Posterior vena cava (tissue), 2 donors: ENCODE measurements at places on chromosomes 6 and 20. TPM values are rescaled to one million over a fixed set of nuclear protein-coding genes. Genes with fewer than 3 reads are reported as not detected.

The DNAH8 gene
- total RNA-seq, result 0.71 TPM

The SEMG1 gene
- not detected for total RNA-seq

The RNF114 gene
- total RNA-seq, result 46.6 TPM

The GGTLC1 gene
- not detected for total RNA-seq

The SOX18 gene
- total RNA-seq, result 47.6 TPM

The CDH4 gene
- 0.19 TPM for total RNA-seq

The TGM3 gene
- total RNA-seq, result not detected

The ADGRF1 gene
- total RNA-seq, result not detected

The TAGAP gene
- 2.3 TPM for total RNA-seq

The IP6K3 gene
- total RNA-seq, result 0.19 TPM

The PCMTD2 gene
- total RNA-seq, result 27.0 TPM

The ABHD16B gene
- not detected for total RNA-seq

- DNase-seq, result no peak
These were observed 65.3 kb downstream of the CTNNBL1 start for GRCh38 chr20:37759052-37759553.

- peak; percentile 92 for DNase-seq
These were observed 2.8 kb upstream of the MAPK13 start for GRCh38 chr6:36127462-36128016.

DNA sequence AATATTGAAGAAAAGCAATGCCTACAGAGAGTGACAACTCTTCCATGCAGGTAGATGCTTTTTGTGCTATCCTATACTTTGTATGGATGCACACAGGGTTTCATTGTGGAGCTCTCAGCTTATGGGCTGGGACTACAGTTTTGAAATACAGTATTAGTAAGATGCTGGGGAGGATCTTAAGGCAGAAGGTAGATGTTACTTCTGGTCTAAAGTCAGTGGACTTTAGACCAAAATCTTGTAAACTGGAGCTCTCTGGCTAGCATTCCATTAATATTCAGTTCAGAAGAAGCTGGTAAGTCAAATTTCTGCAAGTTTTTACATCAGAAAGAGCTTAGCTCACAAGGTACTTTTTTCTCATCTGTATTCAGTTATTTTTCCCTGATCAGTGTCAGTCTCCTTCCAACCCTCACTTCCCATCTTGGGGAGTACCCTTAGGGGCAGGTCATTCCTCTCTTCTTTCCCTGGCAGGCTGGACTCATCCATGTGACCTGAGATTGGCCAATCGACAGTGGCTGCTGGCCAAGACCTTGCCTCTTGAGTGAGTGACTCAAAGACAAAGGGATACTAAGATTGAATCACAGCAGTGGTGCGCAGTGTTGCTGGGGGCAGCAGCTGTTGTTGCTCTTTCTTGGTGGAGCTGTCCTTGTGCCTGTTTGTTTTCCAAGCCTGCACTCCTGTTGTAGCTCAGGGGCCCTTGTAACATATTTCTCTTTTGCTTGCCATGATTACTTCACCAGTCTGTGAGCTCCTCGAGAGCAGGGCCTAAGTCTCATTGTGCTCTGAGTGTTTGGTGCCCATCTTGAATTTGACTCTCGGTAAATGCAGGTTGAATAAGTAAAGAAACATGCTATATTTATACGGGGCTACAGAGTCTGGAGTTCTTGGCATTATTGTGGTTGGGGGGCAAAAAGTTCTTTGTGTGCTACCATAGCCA, 2.8 kb upstream of the PHF20 start:
- peak; percentile 99 for DNase-seq

DNA sequence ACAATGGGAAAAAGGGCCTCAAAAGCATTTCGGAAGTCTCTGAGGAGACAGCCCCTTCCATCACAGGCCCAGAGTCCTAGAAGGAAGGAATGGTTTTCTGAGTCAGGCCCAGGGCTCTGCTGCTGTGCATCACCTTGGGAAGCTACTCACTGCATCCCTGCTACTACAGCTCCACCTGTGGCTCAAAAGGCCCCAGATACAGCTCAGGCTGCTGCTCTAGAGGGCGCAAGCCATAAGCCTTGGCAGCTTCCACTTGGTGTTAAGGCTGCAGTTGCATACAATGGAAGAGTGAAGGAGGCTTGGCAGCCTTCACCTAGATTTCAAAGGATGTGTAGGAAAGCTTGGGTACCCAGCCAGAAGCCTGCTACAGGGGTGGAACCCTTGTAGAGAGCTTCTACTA, 54.8 kb downstream of the MEI4 start:
- DNase-seq, result no peak

GRCh38 chr20:49542514-49542991, 25.4 kb downstream of the PTGIS start:
- DNase-seq, result no peak

GRCh38 chr6:45872827-45873365, 142.8 kb downstream of the CLIC5 start:
- DNase-seq, result no peak

GRCh38 chr6:33081098-33081824, 5.5 kb downstream of the HLA-DPB1 start:
- peak; percentile 78 for DNase-seq

GRCh38 chr20:18678549-18679419, 90.9 kb downstream of the DTD1 start:
- DNase-seq, result no peak

DNA sequence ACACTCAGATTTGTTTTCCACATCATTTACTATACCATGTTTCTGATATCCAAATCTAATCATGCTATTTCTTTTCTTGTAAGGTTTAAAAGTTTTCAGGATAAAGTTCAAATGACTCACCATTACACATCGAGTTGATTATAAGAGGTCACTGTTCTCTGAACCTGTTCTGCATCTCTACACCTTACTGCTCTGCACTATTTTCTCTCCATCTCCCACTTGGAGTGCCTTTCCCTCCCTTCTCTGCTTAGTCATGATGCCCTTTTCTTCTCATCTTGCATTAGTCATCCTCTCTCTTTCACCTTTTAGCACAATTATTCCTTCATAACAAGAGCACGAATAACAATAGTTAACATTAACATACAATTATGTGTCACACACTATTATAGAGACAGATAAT, 37.5 kb upstream of the FUT9 start:
- no peak for DNase-seq

DNA sequence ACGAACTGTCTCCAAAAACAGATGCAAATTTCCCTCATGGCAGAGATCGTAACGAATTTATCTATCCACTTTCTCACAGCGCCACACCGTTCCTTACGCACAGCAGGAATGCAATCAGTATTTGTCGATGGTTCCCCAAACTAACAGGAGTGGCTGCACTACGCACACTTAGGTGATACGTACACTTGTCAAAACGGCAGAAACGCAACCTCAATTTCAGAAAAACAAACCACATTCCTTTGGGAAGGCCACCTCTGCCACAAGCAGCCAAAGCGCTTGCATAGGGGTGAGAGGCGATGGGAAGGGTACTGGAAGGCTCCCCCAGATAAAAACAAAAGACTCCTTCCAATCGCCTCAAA, 638 bp downstream of the MDN1 start:
- no peak for DNase-seq

GRCh38 chr6:150354754-150355571, 13.8 kb upstream of the IYD start:
- no peak for DNase-seq

GRCh38 chr6:101396548-101397173, 3.2 kb downstream of the GRIK2 start:
- DNase-seq, result peak; percentile 85

DNA sequence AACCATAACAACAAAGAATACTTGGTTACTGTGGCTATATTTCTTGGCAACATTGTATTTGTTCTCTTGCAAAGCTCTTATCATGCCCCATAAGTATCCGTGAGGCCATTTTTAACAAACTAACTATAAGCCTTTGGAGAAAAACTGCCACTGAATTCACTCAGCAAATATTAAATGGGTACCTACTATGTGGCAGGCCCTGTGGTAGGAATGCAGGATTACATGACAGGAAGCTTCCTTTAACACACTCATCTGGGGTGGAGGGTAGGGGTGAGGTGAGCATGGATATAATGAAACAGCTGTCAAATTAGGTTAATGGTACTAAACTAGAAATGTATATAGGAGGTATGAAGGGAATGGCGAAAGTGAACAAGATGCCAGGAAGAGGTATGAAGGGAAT, 504.8 kb downstream of the MEI4 start:
- DNase-seq, result no peak

DNA sequence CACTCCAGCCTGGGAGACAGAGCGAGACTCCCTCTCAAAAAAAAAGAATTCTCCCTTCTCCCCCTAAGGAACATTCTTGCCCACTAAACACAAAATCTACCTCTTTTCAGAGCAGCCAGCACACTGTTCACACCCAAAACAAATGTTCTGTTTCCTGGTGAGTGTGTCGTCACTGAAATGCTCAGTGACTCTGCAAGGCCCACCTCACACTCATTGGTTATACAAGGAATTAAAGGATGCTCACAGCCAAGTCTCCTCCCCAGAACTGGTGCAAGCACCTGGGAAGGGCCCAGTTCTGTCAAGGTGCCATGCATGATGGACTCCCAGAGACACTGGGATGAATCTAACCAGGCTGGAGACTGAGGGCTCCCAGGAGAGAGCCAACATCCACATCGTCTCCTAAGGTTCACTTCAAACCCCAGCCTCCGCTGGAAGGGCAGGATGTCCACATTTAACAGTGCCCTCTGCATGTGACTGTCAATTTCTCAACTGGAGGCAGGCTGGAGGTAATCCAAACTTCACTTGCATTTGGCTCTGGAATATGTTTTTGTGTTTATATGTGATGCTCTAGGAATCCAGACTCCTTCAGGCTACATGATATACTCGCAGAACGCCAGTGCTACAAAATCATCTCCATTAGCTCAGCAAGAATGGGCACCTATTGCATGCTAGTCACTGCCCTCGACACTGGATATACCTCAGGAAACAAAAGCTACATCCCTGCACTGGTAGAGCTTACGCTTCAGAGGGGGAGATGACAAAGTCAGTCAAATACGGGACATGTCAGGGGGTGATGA, 7.1 kb downstream of the RRBP1 start:
- DNase-seq, result no peak

DNA sequence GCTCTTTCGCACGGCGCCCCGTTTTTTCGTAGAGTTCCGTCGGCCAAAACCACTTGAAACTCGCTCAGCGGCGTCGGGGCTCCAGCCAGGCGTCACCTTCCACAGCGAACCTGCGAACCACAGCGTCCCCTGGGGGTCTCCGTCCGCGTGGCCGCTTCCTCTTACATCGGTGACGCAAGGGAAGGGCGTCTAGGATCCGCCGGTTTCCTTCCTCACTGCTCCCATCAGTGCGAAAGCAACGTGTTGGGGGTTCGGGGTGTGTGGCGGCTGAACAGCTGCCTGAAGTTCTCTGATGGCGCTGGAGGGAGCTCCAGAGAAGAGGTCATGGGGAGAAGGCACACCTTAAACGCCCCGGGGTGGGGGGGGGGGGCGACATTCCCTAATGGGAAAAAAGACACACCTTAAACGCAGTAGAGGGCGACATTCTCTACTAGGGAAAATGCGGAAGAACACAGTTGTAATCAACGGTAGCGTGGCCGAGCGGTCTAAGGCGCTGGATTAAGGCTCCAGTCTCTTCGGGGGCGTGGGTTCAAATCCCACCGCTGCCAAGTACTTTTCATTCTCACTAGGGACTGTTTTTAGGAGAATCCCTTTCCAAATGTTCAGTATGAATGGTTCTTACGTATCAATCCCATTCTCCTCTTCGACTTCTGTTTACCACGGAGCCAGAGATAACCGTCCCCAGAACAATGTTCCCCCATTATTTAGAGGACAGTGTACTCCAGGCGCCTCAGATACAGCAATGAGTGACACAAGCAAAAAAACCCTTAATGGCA, 16.4 kb downstream of the ZNF311 start:
- DNase-seq, result peak; percentile 89
